ENCODE measurements at places on chromosomes 16 and 17. TPM values are rescaled to one million over a fixed set of nuclear protein-coding genes. Genes with fewer than 3 reads are reported as not detected.

DNA sequence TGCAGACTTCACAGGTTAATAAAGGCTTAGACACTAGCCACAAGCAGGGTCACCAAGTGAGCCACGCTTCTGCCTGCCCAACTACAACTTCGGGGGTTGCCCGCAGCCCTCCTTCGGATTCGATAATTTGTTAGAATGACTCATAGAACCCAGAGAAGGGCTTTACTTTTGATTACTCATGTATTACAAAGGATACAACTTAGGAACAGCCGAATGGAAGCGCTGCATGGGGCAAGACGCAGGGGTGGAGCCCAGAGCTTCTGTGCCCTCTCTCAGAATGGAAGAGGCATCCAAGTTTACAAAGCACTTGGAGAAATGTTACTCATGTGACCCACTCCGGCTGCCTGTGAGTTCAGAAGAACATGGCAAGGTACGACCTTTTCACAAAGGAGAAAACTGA lies 7.5 kb upstream of the CDH5 start:
- DNase-seq: no peak

DNA sequence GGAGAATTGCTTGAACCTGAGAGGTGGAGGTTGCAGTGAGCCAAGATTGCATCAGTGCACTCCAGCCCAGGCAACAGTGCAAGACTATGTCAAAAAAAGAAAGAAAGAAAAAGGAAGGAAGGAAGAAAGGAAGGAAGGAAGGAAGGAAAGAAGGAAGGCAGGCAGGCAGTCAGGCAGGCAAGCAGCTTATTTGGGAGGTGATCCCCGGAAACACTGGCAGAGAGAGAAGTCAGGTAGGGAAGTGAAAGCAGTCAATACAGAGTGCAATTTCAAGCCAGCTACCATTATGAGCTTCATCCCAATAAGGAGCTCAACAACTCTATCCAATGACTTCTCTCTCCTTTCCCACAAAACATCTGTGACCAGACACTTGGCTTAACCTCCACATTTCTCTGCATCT lies 83.0 kb upstream of the TBC1D3K start:
- DNase-seq: no peak

- no peak for DNase-seq
Observed at GRCh38 chr17:199806-200545, 18.5 kb upstream of the DOC2B start.

DNA sequence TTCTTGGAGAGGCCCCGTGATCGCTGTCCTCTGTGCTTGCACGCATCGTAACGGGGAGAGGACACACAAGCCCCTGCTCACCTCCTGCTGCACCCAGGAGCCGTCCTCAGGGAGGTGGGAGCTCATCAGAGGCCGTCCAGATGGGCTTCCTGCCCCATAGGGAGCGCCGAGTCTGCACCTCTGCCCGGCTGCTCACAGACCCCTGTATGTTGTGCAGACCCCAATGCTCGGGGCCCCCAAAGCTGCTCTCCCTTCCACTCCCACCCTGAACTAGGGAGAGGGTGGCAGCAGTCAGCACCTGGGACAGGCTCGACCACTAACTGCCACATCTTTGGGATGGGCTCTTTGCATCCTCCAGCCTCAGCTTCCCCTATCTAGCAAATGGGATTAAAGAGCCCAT lies 4.4 kb upstream of the ZNF469 start:
- no peak for DNase-seq

DNA sequence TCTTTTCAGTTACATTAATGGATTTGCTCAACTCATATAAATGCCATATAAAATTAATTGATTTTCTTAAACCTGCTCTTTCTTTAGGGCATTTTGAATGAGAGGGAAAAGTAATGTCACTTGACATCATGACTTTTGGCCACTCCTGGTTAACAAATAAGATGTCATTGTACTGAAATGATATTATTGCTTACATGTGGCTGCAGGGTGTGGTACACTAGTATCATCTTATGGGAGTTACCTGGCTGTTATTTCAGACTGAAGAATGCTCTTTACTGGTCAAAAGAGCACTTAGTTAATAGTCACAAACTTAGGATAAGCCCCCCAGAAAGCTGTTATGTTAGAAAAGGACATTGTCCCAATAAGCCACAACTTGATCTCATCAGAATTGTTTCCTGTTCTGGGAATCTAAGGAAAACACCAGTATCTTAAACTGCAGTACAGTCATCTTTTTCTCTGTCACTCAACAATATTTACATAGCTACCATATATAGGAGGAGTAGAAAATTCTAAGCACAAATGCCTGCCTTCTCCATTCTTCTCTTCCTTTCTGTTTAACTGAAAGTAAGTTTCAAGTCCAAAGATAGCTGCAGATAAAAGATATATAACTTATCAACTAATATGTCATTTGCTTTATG lies 53.9 kb upstream of the MRC2 start:
- no peak for DNase-seq

DNA sequence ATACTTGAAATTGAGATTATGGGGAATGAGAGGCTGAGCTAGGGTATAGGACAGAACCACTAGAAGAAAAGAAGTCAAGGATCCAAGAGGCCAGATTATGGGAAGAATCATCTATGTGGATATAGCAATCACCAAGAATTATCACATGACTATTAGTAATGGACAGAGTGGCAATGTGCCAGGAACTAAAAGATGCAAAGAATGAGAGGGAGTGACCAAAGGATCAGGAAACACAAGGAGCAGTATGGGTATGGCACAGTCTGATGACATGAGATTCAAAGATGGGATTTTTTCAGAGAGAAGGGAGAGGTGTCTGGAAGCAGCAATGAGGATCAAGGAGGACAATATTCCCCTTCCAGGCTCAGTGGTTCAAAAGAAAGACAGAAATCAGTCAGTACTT lies 212.2 kb downstream of the AATF start:
- no peak for DNase-seq

- DNase-seq: no peak
Observed at GRCh38 chr17:79220201-79220712, 145.6 kb downstream of the ENGASE start.

GRCh38 chr16:66751053-66751302 lies 431 bp downstream of the DYNC1LI2 start:
- no peak for DNase-seq

DNA sequence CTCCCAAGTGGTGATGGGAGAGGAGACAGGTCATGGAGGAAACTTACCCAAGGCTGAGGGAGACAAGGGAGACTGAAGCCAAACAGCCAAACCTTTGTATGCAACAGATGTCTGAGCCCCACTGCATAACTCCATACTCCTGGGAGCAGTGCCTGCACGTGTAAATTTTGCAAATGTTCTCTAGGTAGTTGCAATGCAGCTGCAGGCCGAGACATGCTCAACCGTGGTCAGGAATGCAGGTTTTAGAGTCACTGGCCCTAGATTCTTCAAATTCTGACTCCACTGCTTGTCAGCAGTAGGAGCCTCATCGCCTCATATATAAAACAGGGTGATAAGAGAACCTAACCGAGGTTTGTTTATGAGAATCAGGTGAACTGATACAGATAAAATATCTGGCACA lies 11.5 kb downstream of the DYNLRB2 start:
- DNase-seq: no peak

DNA sequence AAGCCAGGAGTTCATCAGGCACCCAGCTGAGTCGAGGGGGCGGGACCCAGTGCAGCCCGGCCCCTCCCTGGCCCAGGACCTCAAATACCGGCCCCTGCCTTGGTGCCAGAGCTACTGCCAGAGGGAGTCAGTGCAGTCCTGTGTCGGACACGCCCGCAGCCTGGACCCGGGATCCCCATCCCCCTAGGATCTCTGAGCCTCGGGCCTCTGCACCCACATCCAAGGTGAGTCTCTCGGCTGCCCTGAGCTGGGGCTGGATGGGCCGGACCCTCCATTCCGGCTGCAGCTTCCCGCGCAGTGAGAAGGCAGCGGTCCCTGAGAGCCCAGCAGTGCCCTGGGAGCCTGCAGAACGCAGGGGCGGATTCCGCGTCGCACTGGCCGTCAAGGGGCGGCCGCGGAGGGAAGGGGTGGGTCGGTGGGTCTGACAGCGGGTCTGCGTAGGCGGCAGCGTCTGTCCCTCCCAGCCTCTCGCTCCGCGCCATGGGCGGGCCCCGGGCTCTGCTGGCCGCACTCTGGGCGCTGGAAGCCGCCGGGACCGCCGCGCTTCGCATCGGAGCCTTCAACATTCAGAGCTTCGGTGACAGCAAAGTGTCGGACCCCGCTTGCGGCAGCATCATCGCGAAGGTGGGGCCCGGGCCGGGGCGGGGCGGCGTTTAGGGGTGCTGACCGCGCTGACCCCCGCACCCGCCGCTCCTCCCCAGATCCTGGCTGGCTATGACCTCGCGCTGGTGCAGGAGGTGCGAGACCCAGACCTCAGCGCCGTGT lies at the start of gene DNASE1L2:
TSS of gene DNASE1L2 (plus strand) at position 108 of the 765 bp plus-strand sequence. CDS start at position 481, 373 bp downstream.
- DNase-seq: no peak

GRCh38 chr16:73610605-73611156 lies 562.8 kb upstream of the ZFHX3 start:
- no peak for DNase-seq

- DNase-seq: no peak
Observed at GRCh38 chr16:35692824-35693223, 2233.4 kb downstream of the TP53TG3F start.

DNA sequence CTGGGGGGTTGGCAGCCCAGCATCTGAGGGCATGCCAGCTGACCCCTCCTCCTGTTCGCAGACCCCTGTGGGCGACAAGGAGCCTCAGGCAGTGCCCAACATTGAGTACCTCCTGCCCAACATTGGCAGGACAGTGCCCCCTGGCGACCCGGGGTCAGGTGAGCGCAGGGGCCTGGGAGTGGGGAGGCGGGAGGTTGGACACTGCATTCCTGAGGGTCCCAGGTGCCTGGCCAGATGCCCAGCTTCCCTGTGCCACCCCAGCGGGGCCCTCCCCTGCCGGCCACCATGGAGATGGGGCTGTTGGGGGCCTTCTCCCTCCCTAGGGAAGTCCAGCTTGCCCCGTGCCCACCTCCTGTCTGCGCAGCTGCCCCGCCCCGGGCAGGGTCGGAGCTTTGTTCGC lies 70.1 kb downstream of the ARHGAP23 start:
- no peak for DNase-seq

- no peak for DNase-seq
Observed at GRCh38 chr17:39777534-39778365, 40.0 kb downstream of the GRB7 start.

DNA sequence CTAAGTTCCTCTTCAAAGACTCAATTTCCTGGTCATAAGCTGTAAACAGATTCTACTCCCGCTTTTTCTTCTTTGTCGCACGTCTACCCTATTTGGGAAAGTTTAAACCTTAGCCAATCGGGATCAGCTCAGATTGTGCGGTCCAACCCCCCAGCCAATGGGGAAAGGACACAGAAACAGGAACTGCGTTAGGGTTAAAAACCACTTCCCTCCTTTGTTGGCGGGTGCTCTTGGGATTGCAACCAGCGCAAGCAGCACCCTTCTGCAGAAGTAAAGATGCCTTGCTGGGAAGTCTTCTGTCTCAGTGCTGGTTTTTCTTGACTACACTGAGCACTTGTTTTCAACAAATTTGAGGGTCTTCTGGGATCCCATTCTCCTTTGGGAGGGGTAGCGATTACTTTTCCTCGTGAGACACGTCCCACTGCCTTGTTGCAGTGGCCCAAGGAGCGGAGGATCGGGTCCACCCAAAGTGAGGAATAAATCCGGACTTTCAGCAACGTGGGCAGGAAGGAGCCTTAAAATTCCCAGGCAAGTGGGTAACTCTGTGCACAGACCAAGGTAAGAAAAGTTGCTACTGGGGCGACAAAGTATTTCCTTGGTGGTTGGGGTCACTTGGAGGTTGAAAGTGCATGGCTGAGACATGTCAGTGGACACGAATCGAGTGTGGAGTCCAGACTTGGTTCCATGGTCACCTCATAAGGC lies 1.0 kb upstream of the YPEL3 start:
- DNase-seq: no peak

- DNase-seq: no peak
Observed at GRCh38 chr16:88356727-88357199, 26.0 kb upstream of the ZNF469 start.

DNA sequence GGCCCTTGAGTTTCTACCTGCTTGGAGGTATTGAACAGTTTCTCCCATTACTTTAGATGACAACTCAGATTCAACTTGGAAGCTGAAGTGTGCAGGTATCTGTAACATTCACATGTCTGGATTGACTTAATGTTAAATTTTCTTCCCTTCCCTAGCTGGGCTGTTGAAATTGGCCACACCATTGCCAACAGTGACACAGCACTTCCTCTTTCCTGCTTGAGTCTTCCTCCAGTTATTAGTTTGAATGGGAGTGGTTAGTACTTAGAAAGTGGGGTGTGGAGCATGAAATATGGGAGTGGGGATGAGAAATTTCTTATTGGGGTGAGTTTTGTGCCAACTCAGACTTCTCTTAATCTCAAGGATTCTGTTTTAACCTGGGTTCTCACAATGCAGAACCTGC lies 454.9 kb downstream of the KCNJ2 start:
- no peak for DNase-seq

- no peak for DNase-seq
Observed at GRCh38 chr17:11825572-11826209, 171.6 kb downstream of the ZNF18 start.

DNA sequence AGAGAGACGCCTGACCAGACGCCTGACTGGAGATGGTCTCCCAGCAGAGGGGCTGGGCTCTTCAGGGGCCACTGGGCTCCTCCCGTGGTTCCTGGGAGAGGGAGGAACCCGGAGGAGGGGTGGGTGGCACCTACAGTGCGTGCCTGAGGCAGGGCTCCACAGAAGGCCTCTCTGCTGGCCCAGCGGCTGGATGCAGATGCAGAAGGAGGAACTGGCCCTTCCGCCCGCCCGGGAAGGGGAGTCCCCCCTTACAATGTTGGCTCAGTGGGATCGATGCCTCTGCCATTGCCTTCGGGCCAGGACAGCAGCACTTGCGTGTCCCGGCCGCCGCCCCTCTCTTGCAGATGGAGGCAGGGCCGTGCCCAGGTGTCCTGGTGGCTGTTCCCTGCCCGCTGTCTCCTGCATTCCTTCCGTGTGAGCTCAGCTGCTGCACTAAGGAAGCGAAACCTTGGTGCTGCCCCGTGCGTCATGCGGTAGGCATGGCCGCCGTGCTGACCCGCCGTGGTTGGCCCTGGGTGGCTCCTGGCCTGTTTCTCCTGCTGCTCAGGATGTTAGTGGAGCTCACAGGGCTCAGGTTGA lies 15.1 kb downstream of the BAIAP2 start:
- DNase-seq: no peak

- no peak for DNase-seq
Observed at GRCh38 chr17:81368161-81369022, 26.9 kb upstream of the BAHCC1 start.

DNA sequence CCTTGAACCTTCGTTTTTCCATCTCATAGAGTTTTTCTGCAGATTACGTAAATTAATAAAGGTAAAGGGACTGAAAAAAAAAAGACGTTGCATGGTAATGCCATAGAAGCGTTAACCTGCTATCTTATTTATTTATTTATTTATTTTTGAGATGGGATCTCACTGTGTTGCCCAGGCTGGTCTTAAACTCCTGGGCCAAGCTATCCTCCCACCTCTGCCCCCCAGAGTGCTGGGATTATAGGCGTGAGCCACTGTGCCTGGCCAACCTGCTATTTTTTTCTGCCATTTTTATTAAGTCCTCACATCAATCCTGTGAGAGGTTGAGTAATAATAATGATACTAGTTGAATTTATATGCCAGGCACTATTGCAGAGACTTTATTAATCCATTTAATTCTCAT lies 7.9 kb downstream of the MSI2 start:
- no peak for DNase-seq

- DNase-seq: no peak
Observed at GRCh38 chr16:27766236-27766925, 216.4 kb downstream of the KATNIP start.

- no peak for DNase-seq
Observed at GRCh38 chr17:41932816-41933389, 2.5 kb downstream of the ODAD4 start.

Gene VMO1
- polyA plus RNA-seq: not detected

Gene ABCC6
- 0.18 TPM for polyA plus RNA-seq

Gene FLII
- 216 TPM for polyA plus RNA-seq

Gene SEZ6L2
- not detected for polyA plus RNA-seq

Gene IGSF6
- 0.32 TPM for polyA plus RNA-seq

All from CD8-positive, alpha-beta memory T cell (primary cell).